ENCODE measurements at places on chromosomes 6 and 20.

- no peak for DNase-seq
These were observed 25.4 kb upstream of the KCNB1 start for GRCh38 chr20:49507741-49508434.

DNA sequence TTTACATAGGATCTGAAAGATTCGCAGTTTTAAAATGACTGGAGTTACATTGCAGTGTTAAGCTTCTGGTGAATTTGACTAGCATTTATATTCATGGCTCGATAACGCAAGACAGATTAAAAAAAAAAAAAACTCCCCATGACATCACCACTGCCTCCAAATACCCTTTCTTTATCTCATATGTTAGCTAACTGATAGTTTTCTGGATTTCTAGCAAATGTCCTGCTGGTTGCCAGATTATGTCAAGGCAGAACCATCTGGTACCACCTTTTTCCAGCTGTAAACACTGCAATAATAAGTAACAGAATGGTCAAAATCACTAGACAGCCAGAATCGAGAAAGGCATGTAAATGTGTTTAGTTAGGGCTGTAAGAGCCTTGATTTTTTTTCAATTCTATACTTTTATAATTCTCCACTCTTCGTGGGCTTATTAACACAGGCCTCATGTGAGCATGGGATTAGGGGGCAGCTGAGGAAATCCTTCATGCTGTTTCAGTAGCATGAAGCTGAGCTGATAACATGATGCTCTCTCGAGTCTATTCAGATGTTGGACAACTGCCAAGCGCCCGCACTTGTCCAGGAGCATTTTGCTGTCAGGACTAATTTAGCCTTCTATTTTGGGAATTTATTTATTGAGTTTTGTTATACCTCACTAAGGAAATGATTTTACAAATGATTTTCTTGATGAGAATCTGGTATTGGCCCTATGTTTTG is 166.0 kb upstream of the SCGN start:
- no peak for DNase-seq

DNA sequence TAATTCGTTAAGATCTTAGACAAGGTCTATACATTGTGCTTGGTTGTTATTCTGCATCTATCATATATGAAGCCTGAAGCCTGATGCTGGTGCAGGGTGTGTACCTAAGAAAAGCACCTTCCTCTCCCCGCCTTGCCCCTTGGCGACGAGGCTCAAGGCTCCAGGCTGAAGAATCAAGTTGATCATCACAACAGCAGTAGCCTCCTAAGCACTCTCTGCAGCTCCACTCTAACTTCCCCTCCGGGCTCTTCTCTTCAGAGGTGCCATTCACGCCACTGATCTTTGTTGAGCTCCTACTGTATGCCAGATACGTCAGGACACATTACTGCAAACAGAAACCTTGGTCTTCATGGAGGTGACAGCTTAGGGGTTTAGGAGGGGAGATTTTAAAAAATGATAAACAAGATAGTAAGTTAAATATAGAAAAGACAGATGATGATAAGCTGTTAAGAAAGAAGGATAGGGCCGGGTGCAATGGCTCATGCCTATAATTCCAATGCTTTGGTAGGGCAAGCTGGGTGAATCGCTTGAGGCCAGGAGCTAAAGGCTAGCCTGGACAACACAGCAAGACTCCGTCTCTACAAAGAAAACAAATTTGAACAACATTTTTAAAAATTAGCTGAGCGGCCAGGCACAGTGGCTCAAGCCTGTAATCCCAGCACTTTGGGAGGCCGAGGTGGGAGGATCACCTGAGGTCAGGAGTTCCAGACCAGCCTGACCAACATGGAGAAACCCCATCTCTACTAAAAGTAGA is 38.4 kb upstream of the ZNF217 start:
- DNase-seq, result no peak

DNA sequence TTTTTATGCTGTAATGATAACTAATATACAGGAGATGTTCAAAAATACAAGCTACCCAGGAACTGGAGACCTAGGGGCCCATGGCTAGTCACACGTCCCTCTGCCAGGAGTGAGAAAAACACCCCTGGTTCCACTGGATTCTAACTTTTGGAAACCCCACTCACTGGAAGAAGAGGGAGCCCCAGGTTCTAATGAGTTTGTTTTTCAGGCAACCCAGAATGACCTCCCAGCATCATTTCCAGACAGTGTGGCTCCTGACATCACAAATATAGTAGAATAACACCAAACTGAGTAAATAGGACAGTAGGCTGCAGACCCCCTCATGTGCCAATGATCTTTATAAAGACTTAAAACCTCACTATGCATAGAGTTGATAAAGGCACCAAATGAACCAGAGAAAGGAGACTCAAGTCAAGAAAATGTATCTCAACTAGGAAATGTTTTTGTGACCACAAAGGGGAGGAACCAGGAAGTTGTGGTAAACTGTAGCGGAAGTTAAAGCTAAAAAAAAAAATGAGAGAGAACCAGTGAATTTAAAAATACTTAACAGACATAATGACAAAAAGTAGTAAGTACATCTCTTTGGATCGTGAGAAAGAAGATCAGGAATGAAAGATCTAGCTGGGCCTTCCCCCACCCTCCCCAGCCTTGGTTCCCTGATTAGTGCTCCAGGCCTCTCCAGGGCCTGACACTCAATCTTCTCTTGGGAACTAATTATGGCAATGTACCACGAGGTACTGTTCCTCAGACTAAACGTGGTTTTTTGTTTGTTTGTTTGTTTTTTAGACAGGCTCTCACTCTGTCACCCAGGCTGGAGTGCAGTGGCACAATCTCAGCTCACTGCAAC is 19.8 kb downstream of the HLA-E start:
- no peak for DNase-seq

DNA sequence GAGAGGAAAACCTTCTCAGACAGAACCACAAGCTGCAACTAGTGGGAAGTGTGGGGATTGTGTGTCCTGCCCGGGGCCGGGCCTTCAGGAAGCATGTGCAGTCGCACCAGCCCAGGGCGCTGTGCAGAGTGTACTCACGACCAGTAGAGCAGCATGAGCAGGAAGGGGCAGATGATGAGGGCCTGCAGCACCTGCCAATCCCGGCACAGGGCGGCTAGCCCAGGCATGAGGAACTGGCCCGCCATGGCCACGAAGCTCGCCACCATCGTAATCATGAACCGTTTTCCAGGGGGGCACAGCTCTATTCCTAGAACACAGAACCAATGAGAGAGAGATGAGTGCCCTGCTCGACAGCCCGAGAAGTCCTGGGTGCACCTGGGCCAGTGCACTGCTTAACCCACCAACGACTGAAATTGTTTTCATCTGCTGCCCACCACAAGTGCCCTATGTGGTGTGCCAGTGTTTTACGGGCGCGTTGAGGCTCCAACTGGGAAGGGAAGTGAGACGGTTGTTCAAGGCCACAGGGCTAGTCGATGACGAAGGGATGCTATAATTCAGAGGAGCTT is 65.0 kb downstream of the PSMG4 start:
- no peak for DNase-seq

- DNase-seq, result no peak
These were observed 639.9 kb upstream of the PTCHD4 start for GRCh38 chr6:48750861-48751260.

- DNase-seq, result no peak
These were observed 59.0 kb downstream of the ANKRD60 start for GRCh38 chr20:58169450-58169849.

DNA sequence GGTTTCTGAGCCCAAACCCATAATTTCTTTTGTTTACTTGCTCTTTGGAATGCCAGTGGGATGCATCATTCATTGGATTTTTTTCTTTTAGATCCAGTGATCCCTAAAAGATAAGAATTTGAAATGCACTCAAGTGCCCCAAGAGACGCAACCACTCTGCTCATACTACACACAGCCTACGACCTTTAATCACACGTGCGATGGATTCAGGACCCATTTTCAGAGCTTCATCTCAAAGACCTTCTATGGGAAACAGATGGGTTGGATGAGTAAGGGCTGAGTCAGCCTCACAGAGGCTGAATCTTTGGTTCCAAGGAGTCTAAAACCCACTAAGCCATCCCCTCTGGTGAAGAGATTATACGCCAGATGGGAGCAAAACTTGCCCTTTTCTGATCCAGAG is 265.5 kb upstream of the EXOC2 start:
- no peak for DNase-seq

GRCh38 chr20:61311656-61312387 is 59.8 kb downstream of the CDH4 start:
- no peak for DNase-seq

DNA sequence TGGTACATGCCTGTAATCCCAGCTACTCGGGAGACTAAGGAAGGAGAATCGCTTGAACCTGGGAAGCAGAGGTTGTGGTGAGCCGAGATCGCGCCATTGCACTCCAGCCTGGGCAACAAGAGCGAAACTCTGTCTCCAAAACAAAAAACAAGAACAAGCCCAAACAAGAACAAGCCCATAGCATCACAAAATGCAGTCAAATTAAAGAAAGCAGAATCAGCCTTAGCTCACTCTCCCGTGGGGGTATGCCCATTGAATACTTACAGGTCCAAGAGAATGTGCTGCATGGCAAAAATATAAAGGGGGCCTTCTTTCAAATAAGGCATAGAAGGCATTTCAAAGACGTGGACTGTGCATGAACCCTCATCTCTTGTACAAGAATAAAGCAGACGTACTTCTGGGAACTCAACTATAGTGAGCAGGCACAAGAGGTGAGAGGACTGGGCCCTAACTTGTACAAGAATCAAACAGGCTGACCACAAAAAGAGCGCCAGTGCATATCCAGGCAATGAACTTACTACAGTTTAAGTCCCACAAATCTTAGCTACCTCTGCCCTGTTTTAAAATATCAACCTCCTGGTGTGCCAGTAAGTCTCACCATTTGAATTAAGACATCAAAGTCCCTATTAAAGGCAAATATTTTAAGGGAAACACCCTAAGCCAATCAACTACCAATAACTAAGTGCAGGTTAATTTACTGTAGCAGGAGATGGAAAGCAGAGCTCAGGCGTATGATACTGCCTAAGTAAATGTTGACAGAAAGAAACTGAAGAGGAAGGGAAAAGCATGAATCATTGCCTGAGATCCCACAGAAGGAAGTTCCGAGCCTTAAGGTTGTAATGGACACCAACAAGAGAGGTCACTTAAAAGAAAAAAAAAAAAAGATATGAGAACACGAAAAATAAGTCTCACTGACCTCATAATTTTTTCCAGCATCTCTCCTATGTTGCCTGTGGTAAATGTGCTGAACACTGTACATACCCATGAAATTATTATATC is 37.4 kb downstream of the TOMM6 start:
- DNase-seq, result no peak
